ENCODE measurements at places on chromosomes 4 and X.

DNA sequence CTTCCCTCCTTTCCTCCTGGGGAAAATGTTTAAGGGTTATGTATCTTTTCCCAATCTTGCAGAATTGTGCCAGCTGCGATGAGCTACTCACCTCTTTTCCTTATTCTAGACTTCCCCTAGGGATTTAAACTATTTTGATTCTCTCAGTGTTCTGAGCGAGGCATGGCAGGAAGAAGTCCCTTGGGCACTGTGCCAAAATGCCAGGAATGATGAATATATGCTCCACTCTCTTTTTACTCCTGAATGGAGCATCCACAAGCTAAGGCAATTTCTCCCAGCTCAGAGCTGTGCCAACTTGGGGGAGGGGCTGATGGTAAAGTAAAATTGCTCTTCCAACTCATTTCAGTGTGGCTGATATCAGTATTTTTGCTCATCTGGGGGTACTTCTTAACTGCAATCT lies 4.0 kb upstream of the C4orf17 start:
- DNase-seq: no peak

DNA sequence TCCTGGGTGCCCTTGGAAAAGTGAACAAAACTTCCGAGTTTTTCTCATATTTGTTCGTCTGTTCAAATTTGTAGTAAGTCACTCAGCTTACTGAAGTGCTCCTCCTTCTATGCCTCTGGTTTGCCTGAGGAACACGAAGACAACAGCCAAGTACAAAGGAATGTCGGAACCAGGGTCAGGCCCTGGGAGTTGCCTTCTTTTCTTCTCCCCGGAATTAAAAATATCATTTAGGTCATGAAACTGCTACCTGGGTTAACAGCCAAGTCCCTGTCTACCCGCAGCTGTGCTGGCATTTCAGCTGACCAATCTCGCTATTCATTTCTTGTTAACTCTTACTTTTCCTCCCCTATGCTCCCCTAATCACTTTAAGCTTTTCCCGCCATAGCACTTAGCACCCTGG lies 137.6 kb upstream of the TEX13D start:
- no peak for DNase-seq

GRCh38 chr4:118712872-118713271 lies 27.7 kb downstream of the METTL14 start:
- no peak for DNase-seq

GRCh38 chr4:138204507-138204906 lies 37.6 kb downstream of the SLC7A11 start:
- no peak for DNase-seq

- no peak for DNase-seq
These were observed 5.1 kb upstream of the RAPGEF2 start for GRCh38 chr4:159097785-159098184.

DNA sequence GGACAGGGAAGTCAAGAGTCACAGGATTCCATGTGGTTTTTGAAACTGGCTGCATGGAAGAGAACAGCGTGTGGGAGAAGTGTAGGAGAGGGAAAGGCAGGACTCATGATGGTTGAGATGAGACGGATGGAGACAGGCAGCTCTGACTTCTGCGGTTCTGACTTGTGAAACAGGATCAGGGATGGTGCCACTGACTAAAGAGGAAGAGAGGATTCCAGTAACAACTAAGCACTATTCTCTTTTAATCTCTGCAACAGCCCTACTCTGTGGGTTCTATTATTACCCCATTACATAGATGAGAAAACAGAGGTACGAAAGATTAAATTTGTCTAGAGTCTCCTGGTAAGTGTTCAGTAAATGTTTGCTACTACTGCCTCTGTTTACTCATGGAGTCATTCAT lies 156.3 kb downstream of the CBR4 start:
- DNase-seq: no peak
